ENCODE measurements at places on chromosomes 7 and 10.

DNA sequence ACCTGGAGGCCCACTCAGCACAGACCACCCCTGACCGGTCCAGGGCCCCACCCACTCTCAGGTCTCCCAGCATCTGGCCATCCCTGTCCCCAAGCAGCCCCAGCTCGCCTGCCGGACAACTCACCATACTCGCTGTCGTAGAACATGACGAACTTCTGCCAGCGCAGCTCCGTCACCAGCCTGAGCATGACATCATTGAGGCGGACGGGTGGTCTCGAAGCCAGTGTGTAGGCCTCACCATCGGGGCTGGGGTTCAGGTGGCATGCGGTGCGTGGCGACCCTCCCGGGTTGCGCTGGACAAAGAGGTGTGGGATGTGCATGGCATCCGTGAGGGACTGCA, 160.4 kb downstream of the GRID1 start:
- DNase-seq = no peak

- no peak for DNase-seq
Observed at GRCh38 chr10:404991-405390, 269.7 kb downstream of the ZMYND11 start.

DNA sequence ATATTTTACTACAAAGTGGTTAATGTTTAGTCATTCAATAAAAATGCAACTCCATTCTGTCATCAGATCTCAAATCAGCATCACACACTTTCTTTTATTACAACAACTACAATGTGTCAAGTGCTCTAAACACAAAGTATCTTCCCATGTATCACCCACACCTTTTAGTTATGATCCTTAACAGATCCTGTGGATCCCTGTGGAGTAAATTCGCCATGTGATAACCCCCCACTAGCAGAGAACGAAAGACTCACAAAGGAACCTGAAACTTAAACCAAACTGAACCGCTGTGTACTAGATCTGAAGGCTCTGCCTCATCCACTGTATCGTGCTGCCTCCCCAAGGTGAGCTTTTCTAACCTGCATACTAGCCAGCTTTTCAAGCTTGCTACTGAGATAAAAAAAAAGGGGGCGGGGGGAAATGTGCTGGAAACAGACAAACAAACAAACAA, 1.7 kb downstream of the DPY19L1 start:
- DNase-seq = peak; percentile 7

GRCh38 chr7:41709621-41710020, 6.7 kb upstream of the INHBA start:
- DNase-seq = no peak

DNA sequence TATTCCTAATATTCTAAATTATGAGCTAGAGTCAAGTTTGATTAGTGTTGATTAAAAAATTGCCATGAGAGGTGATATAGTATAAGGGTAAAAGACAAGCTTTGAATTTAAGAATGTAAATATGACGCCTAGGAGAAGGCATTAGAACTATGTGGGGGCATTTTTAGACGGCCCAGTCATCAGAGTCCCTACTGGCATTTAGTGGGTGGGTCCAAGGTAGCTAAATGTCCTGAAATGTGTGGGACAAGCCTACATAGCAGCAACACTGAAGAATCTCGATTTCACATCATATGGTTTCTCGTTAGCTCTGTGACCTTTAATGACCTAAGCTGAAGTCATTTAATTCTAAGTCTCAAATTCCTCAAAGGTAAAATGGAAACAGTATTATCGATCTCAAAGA, 133.5 kb downstream of the SGMS1 start:
- no peak for DNase-seq

- DNase-seq = no peak
Observed at GRCh38 chr7:121442845-121443244, 46.7 kb upstream of the FAM3C start.

- DNase-seq = no peak
Observed at GRCh38 chr7:158256091-158256816, 331.4 kb downstream of the PTPRN2 start.

- no peak for DNase-seq
Observed at GRCh38 chr10:89374713-89375141, 3.1 kb upstream of the IFIT1B start.

DNA sequence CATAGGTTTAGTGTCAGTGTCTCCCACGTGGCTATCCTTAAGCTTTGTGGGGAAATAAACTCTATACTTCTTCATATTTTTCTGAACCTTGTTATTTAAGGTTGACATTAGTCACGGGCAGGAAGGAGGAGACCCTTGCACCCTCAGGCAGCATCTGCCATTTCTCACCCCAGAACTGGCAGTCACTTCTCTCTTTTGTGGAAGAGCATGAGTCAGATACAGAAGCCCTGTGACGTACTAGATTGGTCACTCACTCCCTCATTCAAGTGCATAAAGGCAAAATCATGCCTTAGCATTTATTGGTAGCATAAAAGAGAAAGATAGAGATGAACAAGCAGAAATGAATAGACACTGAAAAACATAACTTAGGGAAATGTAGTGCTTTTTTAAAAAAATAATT, 206.0 kb upstream of the MDFIC start:
- DNase-seq = no peak

DNA sequence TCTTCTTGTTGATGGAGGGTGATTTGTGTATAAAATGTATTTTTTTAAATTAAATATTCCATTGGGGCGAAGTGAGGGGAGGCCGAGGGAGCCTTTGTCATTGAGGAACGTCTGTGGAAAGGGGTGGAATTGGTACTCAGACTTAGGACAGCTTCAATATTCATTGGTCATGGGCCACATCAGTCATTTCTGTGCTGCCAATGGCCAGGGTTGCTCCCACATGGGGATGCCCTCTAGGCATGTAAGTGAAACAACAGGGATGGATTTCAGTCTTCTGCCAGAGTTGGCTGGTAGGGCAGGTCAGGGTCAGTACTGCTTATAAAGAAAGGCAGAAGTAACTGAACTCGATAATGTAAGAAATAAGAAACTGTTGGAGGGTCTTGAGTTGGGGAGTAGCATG, 47.2 kb downstream of the NEURL1 start:
- DNase-seq = no peak

GRCh38 chr10:56142092-56142728, 218.8 kb downstream of the ZWINT start:
- DNase-seq = no peak

GRCh38 chr7:148334959-148335577, 255.5 kb upstream of the C7orf33 start:
- no peak for DNase-seq

DNA sequence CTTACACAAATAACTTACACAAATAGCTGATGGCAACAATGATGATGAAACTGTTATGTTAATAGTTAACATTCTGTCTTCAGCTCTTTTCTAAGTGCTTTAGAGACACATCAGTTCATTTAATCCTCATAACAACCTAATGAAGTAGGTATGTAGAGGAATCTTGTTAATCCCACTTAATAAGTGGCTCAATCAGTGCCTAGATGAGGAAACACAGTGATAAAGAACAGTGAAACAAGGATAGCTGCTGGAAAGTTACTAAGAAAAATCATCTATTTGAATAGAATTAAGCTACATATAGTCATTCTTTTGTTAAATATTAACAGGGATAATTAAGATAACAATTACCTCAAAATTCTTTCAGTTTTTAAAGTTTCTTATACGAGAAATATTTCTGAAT, 487.6 kb downstream of the ARL4A start:
- DNase-seq = no peak

DNA sequence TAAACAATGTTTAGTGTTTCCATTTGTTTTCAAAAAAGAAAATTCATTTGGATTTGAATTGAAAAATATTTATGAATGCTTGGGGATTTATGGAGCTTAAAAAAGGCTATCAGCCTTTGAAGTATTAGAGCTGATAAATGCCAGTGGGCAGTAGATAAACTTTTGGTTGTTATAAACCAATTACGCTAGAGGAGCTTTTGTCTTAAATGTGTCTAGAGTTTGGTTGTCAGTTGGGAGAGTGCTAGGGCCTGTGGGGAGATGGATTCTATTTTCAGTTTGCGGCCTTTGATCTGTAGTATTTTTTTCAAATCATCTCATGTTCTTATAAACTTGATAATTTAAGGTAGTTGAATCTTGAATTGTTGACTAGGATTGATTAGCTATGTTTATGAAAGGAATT, 104.0 kb downstream of the SND1 start:
- DNase-seq = no peak

DNA sequence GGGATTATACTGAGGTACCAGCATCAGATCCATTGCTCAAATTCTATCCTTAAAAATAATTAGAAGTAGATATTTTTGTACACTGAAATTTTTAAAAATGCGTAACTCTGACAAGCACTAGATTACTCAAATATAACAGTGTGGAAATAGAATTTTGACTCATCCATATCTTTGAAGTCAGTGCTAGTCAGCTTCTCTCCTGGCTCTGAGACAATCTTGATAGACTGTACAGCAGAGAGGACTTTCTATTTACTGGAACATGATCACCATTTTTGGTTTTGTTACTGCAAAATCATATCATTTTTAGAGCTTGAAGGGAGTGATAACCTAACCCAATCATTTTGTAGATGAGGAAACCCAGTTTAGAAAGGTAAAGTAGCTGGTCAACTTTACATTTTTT, 195.0 kb downstream of the MTERF1 start:
- no peak for DNase-seq

DNA sequence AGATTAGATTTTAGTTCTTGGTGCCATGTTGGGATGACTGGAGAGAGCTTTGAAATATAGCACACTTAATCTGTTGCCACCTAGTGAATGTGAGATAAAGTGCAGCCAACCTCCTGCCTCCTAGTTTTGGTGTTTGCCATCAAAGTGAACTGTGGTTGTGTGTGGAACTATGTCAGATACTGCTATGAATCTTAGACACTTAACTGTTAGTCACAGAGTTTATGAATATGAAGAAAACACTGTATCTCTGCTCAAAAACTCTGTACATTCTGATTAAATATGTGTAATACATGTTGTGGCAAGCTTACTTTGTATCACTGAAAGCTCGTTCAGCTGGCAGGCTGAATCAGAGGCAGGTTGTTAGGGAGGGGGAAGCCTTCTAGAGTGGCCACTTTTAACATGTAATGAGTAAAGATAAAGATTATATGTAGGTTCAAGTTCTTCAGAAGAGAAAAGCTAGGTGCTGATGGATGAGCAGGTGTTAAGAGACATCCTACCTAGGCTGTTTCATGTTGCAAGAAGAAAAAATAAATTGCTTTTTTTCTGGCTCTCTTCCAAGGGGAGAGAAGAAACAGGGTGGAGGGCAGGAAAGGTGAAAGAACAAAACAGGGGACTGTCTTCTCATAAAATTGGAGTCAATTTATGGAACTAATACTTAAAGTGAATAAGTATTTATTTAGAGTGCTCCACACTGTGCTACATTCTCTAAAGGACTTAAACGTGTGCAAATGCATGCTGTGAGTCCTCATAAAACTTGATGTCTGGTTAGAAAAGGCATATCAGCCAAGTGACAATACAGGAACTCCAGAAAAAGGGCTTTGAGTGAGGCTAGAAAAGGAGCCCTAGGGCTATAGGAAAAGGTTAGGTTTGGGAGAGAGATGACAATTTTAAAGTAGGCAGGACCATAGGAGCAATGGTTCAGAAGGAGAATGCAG, 14.1 kb upstream of the LAMB1 start:
- no peak for DNase-seq

GRCh38 chr10:6458814-6459213, 121.3 kb downstream of the PRKCQ start:
- DNase-seq = no peak

DNA sequence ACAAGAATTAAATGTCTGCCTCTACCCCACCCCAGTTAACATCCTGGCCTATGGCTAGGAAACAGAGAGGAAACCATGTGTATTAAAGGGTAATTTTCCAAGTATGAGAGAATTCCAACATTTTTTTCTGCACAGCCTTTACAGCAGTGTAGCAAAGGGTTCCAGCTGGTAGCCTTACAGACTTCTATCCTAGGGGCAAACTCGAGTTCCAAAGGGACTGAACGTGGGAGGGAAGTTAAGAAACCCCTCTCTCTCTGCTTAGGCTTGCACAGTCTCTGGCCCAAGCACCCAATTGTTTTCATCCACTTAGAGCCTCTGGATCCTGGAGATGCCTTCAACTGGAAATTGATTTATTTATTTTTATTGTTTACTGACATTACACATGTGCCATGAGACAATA, 60.3 kb downstream of the SLC16A12 start:
- no peak for DNase-seq

DNA sequence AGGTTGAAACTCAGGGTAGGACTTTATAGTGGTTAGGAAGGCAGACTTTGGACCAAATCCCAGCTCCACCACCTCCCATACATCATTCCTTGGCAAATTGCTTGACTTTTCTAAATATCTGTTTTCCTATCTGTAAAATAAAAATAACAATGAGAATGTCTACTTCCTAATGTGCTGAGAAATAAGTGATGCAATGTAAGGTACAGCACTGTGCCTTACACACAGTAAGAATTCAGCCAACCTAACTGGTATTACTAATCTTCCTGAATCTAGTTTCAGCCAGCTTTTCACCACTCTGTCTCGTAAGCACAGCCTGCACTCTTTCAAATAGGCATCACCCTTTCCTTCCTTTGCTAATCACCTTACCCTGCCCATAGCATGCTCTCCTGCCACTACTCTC, 9.7 kb downstream of the PRLHR start:
- DNase-seq = no peak

GRCh38 chr10:72318418-72319262, 36.1 kb downstream of the DNAJB12 start:
- no peak for DNase-seq

GRCh38 chr7:30464231-30464671, 14.3 kb downstream of the NOD1 start:
- DNase-seq = no peak

GRCh38 chr10:106714734-106715555, 449.6 kb downstream of the SORCS1 start:
- no peak for DNase-seq

- no peak for DNase-seq
Observed at GRCh38 chr10:68231106-68231816, 652 bp downstream of the ATOH7 start.

- no peak for DNase-seq
Observed at GRCh38 chr7:121697731-121698316, 175.1 kb upstream of the PTPRZ1 start.

- no peak for DNase-seq
Observed at GRCh38 chr7:118580743-118581382, 356.4 kb downstream of the ANKRD7 start.

GRCh38 chr7:145106001-145106400, 270.1 kb upstream of the TPK1 start:
- no peak for DNase-seq

DNA sequence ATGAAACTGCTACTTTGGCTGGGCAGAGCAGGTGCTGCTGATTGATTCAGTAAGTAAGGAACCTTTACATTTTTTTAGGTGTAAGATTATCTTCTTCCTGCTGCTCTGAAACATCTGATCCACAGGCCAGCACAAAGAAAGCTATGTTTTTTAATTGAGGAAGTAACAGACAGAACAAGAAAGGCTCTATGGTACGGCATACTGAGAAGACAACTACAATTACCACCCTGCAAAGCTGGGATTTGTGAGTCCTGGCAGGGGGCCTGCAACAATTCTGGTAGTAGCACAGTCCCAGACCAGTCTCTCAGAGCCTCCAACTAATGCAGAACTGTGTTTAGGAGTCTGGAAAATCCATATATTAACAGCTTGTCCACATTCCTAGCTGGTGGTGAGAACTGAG, 103.0 kb upstream of the LRRTM3 start:
- DNase-seq = no peak
